Stimulated activated CD4-positive, alpha-beta T cell treated with anti-CD3 and anti-CD28 coated beads, Interleukin-1b, Interleukin-23, amount 100 ng/mL, for 1 hour (primary cell): ENCODE measurements at places on chromosomes 4 and X.

GRCh38 chr4:95545546-95545945 is 3.2 kb downstream of the UNC5C start:
- no peak for DNase-seq

DNA sequence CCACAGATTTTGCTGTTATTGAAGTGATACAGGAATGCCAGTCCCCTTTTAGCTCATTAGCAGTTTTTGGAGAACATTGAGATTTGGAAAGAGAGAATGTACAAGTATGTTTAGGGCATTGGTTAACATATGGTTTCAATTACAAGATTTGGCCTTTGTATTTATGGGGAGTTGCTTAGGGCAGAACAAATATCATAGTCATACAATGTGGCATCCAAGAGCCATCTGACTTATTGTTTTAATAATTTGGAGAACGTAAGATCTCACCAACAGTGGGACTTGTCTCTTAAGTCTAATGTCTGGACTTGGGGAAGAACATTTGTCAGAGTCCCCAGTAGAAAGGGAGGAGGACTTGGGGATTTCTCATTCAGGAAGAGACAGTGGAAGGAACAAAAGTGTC is 166.1 kb downstream of the STK32B start:
- DNase-seq, result no peak

DNA sequence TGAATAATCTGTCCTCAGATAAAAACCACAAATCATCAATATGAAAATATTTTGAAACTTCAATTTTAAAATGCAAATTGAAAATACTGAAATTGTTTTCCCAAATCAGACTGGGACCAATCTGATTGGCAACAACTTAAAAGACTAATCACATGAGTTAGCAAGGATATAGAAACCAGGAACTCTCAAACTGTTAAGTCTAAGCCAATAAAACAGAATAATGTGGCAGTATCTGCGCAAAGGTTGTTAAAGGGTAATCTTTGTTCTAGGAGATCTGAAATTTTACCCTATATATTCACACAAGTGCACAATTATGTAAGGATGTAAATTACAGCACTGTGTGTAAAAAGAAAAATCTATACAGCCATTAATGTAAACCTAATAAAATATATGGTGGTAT is 29.7 kb downstream of the EIF4E start:
- no peak for DNase-seq

DNA sequence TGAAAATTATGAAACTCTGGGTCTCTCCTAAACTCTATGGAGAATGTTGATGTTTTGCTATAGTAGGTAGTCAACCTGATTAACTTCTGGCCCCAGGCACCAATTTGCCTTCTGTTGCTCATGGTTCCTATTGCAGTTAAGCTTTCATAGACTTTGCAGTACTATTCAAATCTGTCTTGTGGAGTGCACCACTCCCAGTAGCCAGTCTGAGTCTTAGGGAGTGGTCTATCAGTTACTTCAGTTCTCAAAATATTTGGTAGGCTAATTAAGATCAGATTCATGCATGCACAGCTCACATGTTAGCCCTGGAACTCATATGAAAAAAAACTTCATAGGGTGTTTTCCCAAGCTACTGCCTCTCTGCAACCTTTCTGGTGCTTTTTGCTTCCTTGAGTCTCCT is 53.3 kb downstream of the BMP15 start:
- no peak for DNase-seq

DNA sequence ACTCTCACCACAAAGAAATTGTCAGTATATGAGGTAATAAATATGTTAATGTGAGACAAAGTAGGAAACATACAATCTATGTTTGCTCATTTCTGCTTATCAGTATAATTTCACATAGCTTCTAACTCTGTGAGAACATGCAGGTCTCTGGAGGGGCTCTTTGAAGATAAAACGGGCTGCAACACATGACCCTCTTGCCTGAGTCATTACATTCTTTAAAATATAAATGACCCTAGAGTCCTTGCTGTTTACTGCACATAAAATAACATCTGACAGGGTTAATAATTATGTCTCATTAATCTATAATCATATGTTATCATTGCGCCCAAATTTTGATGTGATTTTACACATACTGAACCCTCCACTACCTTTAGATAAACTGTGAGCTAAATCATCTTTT is 681.5 kb downstream of the ARAP2 start:
- DNase-seq, result no peak

- no peak for DNase-seq
Observed at GRCh38 chr4:78061939-78062570, 4.9 kb downstream of the FRAS1 start.

- no peak for DNase-seq
Observed at GRCh38 chrX:36963069-36963808, 44.9 kb upstream of the FAM47C start.

DNA sequence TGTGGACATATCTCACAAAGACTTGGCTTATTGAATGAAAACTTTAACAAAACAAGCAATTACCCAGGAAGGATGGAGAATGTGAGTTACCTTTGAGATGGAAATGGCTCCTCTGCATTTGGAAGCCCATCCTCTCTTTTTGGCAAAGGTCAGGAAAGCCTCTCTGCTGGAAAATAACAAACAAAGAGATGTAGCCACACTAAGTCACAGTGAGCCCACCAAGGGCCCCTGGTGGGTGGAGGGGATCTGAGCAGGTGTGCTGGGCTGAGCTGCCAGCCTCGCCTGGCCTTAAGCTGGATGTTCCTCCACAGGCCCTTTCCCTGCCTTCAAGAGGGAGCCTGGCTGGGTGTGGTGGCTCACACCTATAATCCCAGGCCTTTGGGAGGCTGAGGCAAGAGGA is 269.2 kb downstream of the HNRNPD start:
- DNase-seq, result no peak

- no peak for DNase-seq
Observed at GRCh38 chrX:55663584-55663983, 40.4 kb downstream of the FOXR2 start.

DNA sequence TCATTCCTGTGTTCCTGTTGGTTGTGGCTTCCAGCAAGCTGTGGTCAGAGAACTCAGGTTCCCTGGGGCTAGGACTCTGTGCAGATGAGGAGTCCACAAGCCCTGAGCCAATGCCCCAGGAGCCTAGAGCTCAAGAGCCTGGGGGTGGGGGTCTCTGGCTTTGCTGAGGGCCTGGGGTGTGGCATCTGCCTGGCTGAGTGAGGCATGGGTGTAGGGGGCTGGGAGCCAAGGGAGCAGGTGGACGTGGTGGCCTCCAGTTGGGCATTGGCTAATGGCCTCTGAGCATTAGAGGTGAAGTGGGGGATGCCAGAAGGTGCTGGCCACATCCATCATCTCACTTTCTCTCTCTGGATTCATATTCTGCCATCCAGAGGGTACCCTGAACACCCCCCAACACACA is 5.3 kb upstream of the MAMLD1 start:
- no peak for DNase-seq

- no peak for DNase-seq
Observed at GRCh38 chr4:140851032-140851636, 94.9 kb upstream of the TBC1D9 start.

GRCh38 chr4:187903700-187904099 is 91.9 kb upstream of the ZFP42 start:
- no peak for DNase-seq

- no peak for DNase-seq
Observed at GRCh38 chrX:40465735-40466551, 114.8 kb upstream of the ATP6AP2 start.

DNA sequence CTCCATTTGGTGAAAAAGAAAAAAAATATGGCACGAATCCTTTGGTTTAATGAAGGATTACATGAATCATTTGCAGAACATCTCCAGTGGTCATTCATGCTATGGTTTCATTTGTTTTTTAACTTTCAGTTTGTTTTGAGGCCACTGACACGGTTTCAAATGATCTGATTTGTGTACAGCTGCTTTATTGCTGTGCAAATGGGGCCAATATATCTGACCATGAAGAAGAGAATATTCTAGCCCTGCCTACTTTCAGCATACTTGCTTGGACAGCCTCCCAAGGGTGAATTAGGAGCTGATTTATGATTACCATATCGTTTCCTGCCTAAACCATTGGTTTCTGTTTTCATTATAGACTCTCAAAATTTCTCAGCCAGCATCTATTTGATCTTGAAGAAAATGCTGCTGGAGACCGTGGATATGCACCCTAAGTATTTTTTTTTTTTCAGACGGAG is 30.7 kb downstream of the SPARCL1 start:
- DNase-seq, result no peak
